ENCODE measurements at places on chromosomes 7 and 10. TPM values are rescaled to one million over a fixed set of nuclear protein-coding genes. Genes with fewer than 3 reads are reported as not detected.

The OPN1SW gene
- polyA plus RNA-seq = not detected

The NEBL gene
- polyA plus RNA-seq = 0.03 TPM

The TRPV5 gene
- polyA plus RNA-seq = not detected

The EIF3B gene
- polyA plus RNA-seq = 119 TPM

The EGR2 gene
- polyA plus RNA-seq = 10.9 TPM

The FKBP6 gene
- not detected for polyA plus RNA-seq

The STRIP2 gene
- polyA plus RNA-seq = 0.09 TPM

The C7orf33 gene
- not detected for polyA plus RNA-seq

The NXPH1 gene
- polyA plus RNA-seq = not detected
